ENCODE measurements at places on chromosomes 12 and 14.

- DNase-seq, result no peak
Measured at GRCh38 chr12:1890119-1890703, 28.2 kb downstream of the CACNA2D4 start.

- no peak for DNase-seq
Measured at GRCh38 chr12:45849289-45849688, 119.8 kb downstream of the ARID2 start.

DNA sequence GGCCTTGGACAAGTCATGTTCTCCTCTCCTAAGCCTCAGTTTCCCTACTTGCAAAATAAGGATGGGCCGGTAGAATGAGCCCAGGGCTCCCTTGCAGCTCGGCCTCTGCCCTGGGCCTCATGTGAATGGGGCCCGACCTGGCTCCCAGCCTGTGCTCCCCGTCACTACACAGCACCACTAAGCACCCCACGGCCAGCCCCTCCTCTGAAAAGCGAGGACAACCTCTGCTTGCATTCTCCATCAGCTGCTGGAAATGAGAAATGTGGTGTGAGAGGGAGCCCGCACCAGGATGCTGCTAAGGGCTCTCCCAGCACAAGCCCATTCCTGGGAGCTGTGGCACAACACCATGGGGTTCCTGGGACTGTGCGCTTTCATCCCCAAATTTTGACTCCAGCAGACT is 10.2 kb downstream of the SLC25A47 start:
- no peak for DNase-seq

DNA sequence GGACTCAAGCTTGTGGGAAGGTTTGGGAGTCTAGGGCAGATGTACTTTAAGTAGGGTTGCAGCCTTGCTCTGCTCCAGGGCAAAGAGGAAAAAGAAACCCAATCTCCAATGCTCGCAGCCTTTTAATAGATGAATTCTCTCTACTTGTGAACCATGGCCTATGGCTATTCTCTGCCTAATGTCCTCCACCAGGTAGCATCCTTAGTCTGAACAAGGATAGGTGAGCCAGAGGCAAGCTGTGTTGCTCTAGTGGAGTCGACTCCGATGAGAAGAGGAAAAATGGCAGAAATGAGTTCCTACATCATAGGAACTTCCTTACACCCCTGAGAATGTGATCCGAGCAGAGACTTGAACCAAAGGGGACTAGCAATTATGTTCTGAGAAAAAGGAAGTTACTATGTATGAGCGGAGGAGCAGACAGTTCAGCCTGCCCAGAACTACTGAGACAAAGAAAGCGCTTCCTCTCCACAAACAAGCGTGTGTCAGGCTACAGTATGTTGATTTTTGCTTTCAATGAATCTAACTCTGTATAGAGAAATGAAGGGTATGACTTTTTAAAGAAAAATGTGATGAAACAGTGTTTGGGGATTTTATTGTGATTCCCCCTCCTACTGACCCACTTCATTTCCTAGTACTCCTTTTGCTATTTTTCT is 153.6 kb upstream of the ARID2 start:
- DNase-seq, result no peak

- DNase-seq, result no peak
Measured at GRCh38 chr12:111556676-111557075, 42.4 kb downstream of the ATXN2 start.

DNA sequence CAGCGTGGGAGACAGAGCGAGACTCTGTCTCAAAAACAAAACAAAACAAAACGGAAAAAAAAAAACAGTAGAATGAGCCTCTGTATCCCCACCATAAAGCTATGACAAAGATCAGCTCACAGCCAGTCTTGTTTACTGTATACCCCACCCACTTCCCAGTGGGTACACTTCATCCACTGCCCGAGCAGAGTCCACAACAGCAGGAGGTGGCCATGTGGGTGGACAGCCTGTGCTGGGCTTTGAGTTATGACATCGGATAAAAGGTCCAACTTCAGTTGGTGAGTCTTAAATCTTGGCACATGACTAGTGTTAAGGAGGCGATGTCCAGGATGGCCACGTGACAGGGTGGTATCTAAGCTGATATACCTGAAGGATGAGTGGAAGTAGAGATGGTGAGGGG is 34.8 kb upstream of the MAPKAPK5 start:
- no peak for DNase-seq

DNA sequence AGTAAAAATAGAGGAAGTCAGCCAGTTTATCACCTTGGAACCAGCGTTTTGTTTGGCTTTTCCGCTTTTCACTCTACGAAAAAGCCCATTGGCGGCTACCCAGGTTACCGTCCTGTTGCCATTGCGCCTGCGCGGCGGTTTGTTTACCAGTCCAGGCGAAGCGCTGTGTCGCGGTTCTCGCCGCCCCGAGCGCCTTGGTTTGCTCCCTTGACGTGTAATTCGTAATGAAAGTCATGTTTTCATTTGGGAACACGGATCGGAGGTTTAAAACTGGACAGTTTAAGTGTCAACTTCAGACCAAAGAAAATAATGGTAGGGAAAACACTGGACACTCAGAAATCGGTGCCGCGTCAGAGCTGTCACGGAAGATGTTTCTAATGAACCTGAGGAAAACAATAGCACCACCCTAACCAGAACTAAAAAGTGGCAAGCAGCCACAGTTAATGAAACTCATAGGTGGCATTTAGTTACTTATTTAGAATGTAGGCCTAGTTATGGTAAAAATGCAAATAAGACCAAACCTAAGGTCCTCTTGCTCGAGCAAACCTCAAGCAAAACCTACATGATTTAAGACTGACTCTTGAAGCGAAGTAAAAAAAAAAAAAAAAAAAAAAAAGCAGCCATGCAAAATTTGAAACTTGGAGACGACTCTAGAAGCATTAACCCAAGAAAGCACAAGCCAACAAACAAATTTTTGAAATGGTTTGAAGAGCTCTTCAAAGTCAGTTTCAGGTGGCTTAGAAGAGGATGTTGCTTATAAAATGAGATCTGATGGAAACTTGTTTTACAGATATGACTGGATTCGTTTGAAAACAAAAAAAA is 790 bp upstream of the GPR19 start:
- DNase-seq, result peak; percentile 90

DNA sequence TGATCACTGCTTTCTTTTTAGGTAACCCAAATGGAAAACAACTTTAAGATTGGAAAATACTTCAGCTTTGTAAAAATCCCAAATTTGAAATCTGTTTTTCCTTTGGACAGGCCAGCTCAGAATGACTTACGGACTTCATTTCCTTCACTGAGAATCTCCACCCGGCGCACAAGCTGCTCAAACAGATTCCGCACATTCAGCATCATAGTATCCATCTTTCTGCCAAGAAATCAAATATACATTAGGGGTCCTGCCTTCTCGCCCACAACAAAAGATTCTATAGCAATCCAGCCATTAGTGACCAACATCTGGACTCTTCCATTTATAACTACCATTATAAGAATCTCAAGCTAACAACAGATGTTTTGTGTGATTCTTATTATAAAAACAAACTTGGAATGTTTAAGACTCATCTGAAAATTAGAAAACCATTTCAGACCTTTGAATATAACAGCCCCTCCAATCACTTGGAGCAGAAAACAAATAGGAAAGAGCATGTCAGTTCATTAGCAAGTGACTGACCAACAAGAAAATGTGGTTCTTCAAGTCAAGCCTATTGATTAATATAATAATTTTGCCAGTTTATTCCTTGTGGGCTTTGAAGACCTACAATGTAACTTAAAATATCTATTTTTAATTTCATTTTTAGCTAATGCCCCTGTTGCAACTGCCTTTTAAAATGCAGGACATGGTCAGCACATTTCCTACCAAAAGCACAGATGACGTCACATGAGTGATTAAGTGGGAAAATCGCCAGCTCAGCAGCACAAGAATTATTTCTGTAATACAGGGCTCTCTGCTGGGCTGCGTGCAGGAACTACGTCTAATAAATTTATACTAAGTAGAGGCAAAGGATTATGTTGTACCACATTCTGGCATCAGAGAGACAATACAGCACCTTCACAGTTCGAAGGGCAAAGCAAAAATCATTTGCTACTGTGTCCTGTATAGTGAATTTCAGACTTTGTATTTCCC is 8.5 kb downstream of the RACGAP1 start:
- no peak for DNase-seq

GRCh38 chr12:111937429-111937828 is 75.5 kb downstream of the TMEM116 start:
- DNase-seq, result no peak

- no peak for DNase-seq
Measured at GRCh38 chr14:76256545-76256944, 104.8 kb downstream of the GPATCH2L start.

GRCh38 chr12:3313675-3314663 is 177.0 kb upstream of the PRMT8 start:
- no peak for DNase-seq

- no peak for DNase-seq
Measured at GRCh38 chr12:49909826-49910225, 6.1 kb upstream of the FAIM2 start.

DNA sequence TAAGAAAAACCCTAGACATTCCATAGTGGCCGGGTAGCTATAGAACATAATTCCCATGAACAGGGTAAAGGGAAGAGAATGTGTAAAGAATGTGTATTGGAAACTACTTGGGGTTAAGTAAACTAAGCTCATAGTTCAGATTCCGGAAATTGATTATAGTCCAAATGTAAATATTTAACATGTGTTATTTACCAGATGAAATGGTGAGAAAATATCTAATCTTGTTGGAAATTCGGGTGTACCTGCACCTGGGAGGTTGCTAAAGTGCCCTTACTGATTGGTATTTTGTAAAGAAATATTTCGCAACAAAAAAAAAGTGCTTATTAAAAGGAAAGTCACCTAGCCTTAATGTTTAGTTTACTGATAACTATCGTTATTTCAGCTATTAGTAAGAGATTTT is 14.4 kb downstream of the RASSF9 start:
- no peak for DNase-seq

DNA sequence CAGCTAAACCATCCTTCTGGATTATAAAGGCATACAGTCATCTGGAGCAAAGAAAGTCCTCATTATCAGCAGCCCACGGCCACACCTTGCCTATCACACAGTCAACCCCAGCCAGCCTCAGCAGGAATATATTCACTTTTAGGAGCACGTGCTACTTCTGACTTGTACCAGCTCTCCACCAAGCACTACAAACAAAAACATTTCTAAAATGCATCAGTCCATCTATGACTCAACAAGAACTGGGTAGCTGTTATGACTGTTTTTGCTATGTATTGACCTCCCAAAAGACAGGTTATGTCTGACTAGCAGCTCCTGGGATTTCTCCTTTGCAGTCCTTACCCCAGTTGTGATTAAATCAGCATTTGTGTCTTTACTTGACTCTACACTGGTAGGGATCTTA is 31.2 kb downstream of the NUAK1 start:
- no peak for DNase-seq

GRCh38 chr12:33423706-33424105 is 15.9 kb downstream of the SYT10 start:
- no peak for DNase-seq

DNA sequence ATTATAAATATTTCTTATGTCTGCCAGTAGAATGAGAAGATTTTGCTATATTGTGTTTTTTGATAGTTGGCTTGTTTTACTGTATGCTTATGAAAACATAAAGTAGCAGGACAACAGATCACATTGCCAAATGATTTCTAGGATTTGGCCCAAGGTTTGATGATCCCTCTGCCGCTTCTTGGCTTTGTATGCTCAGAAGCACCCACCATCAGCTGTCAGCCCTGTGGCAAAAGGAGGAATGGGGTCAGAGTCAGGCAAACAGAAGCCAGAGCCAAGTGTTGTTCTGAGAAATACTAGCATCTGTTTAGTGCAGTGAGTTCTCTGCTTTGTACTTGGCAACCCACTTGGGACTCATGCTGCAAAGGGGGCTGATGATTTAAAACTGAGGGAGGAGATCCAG is 152.2 kb downstream of the PDE3A start:
- DNase-seq, result no peak

DNA sequence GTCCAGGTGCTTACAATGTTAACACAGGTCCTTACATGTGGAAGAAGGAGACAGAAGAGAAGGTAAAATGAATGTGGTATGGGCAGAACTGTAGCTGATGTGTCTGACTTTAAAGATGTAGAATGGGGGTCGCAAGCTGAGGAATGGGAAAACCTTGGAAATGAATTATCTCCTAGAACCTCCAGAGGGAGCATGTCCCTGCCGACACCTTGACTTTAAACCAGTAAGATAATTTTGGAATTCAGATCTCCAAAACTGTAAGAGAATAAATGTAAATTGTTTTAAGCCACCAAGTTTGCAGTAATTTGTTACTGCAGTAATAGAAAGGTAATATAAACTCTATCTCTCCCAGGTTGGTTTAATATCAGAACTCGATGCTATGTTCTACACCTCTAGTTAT is 80.1 kb upstream of the ALG10 start:
- DNase-seq, result no peak

All from T-helper 2 cell (primary cell).